AG04449 (cell line): ENCODE measurements at places on chromosomes 7 and 10.

DNA sequence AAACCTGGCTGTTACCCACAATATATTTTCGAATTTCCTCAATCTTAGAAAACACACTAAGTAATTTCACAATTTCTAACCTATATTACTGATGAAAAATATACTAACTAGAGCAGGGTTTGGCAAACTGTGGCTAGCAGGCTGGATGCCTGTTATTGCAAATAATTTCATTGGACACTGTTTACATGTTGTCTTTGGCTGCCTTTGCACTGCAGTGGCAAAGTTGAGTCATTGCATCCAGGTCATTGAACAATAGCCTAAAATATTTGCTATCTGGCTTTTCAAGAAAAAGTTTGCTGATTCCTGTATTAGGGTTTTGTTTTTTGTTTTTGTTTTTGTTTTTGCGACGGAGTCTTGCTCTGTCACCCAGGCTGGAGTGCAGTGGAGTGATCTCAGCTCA is 47.2 kb downstream of the KIF11 start:
- peak; percentile 3 for DNase-seq

- no peak for DNase-seq
Measured at GRCh38 chr7:149456506-149457421, 4.1 kb downstream of the ZNF777 start.

DNA sequence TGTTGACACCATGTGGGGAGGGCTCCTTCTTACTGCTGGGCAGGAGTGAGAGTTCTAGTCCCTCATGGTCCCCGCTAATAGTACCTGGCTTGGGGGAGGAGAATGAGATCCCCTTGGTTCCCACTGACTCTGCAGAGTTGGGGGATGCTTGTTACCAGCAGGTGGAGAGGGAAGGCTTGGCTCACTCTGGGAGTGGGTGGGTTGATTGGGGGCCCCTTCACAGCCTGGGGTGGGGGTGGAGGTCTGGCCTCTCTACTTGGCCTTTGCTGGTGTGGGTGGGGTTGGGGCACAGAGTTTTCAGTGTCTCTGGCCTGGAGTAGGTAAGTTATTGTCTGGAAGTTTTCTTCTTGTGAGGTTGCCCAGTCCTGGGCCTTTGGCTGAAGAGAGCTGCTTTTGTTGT is 31.9 kb downstream of the ADCY1 start:
- DNase-seq: no peak

DNA sequence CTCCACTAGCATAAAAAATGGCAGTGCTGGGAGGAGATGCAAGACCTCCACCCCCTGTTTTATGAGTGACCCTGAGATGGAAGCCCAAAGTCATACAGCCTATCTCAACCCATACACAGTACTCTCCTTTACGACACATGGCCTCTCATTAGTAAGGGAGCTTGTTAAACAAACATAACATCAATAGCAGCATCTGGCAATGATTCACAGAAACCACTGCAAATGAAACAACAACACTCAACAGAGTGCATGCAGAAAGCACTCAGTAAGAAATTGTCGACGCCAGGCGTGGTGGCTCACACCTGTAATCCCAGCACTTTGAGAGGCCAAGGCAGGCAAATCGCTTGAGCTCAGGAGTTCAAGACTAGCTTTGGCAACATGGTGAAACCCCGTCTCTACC is 27.5 kb upstream of the FIGNL1 start:
- no peak for DNase-seq

GRCh38 chr7:106472741-106473140 is 188.0 kb upstream of the NAMPT start:
- DNase-seq: no peak

DNA sequence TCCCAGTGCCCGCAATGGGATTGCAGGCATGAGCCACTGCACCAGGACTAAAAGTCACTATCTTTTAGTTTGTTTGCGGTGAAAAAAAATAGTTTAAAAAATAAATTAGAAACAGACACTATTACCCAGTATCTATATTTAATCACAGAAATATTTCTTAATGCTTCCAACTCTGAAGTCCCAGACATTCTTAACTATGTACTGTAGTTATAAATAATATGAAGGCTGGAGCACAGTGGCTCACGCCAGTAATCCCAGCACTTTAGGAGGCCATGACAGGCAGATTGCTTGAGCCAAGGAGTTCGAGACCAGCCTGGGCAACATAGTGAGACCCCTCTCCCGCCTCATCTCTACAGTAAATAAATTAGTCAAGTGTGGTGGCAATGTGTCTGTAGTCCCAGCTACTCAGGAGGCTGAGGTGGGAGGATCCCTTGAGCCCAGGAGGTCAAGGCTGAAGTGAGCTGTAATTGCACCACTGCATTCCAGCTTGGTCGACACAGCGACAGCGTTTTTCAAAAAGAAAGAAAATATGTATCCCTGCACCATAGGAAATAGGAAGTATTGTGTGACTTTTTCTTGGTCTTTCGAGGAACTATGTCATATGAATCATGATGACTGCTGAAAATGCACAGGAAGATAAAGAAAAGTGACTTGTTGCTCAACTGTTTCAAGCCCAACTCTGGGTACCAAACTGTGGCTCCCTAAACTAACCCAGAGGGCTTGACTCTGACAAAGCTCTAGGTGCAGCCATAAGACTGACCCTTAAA is 74.9 kb upstream of the STEAP1B start:
- DNase-seq: no peak

DNA sequence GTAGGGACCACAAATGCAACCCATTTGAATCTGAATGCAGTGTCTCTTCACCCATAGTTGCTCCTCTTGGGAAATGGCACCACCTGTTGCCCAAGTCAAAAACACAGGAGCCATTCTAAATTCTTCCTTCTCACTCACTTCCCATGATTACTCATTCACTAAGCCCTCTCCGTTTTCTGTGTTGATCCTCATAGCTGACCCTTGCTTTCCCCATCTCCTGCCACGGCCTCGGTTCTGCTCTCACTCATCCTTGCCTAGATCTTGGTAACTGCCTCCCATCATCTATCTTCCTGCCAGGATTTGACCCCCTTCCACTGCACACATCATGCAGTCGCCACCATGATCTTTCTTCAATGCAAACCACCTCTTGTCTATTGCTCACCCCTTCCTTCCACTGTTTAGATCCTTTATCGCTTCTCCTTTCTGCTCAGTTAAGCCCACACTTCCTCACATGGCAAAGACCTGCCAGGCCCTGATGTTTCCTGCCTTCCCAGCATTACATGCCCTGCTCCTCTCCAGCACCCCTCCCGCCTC is 19.0 kb upstream of the CPN1 start:
- DNase-seq: no peak

DNA sequence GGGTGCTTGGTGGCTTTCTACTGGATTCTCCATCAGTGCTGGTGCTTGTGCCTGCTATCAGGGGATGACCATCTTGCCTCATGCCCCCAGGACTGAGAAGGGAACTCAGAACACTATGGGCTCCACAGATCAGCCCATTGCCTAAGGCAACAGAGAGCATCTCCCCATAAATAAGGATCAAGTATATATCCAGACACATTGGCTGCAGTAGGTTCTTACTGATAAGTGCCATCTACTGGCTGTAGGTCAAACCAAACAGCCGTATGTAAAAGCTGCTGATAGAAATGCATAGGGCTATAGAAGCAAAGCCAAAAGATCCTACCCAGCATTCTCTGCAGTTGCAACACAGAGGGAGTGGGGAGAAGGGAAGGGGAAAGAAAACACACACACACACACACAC is 153.7 kb downstream of the CDK14 start:
- no peak for DNase-seq

GRCh38 chr7:132760866-132761265 is 184.6 kb upstream of the PLXNA4 start:
- DNase-seq: no peak

DNA sequence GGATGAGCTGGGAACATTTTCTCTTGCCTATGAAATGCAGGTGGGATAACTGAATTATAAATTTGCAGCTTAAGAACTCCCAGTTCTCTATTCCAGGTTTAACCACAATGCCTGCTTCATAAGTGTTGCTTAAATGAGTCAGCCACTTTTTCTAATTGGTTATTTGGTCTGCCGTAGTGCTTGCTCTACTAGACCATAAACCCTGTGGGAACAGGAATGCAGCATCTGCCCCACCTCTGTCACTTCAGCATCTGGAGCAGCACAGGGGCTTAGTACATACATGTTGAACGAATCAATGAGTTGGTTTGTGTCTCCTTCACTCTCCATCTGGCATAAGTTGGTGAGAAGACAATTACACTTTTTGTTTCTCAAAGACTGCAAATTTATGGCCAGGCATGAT is 95.2 kb upstream of the PTER start:
- no peak for DNase-seq

- DNase-seq: no peak
Measured at GRCh38 chr7:84182301-84182700, 12.3 kb downstream of the SEMA3A start.

DNA sequence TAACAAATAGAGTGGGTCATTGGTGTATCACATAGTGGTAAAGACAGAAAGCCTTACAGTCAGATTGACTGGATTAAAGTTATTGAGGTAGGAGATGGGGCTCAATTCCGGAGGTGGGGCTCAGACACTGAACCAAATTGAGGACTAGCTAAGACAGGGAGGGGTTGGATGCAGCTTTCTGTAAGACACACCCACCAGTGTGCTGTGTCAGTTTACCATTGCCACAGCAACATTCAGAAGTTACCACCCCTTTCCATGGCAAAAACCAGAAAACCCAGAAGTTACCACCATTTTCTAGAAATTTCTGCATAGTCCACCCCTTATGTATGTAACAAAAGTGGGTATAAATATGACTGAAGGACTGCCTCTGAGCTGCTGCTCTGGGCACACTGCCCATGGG is 167.6 kb upstream of the TMEM72 start:
- DNase-seq: no peak

GRCh38 chr10:76887223-76888010 is 750.2 kb downstream of the KCNMA1 start:
- no peak for DNase-seq

DNA sequence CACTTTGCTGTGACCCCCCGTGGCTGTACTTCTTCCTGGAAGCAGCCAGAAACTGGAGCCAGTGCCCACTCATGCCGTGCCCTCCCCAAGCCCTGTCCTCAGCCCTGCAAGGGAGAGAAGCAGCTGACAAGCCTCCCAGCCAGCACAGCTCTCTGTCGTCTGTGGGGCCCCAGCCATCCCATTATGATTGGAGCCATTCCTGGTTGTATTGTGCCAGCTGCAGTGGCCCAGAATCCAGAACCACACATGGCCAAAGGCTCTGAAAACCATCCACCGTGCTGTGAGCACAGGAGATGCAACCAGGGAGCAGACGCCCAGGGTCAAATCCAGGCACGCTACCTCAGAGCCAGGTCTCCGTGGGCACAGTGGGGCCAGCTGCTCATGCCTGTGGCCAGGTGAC is 18.7 kb downstream of the GRID2IP start:
- no peak for DNase-seq

DNA sequence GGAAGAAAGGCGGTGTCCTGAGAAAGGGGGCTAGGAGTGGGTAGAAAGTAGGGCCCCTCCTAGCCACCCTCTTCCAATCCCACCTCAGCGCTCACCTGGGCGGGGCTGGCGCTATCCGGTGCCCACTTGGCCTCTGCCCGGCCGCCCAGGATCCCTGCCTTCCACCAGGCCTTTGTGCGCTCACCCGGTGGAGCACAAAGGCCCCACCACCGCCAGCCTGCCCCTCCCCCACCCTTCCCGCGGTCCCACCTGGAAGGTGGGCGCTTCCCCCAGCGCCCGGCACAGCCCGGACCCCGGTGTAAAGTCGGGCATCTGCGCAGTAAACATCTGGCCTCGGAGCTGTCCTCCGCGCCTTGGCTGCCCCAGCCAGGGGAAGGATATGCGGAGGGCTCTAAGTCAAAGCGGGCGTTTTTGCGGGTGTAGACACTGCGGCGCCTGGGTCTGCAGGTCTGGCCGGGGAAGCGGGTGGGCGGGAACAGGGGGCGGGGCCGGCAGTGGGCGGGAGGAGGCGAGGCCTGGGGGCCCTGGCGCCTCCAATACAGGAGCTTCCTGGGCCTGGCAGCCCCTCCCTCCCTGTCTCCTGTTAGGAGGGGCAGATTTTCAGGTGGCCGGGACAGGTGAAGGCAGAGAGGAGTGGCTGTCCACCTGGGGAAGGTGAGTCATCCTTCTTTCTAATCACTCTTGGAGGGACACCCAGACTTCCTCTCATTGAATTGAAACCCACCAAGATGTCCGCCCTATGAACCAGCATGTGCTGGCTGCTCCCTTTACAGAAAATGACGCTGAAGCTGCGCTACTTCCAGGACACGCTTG is 49.3 kb downstream of the PNLIPRP2 start:
- DNase-seq: no peak

GRCh38 chr10:34449836-34450235 is 365.3 kb downstream of the PARD3 start:
- no peak for DNase-seq

DNA sequence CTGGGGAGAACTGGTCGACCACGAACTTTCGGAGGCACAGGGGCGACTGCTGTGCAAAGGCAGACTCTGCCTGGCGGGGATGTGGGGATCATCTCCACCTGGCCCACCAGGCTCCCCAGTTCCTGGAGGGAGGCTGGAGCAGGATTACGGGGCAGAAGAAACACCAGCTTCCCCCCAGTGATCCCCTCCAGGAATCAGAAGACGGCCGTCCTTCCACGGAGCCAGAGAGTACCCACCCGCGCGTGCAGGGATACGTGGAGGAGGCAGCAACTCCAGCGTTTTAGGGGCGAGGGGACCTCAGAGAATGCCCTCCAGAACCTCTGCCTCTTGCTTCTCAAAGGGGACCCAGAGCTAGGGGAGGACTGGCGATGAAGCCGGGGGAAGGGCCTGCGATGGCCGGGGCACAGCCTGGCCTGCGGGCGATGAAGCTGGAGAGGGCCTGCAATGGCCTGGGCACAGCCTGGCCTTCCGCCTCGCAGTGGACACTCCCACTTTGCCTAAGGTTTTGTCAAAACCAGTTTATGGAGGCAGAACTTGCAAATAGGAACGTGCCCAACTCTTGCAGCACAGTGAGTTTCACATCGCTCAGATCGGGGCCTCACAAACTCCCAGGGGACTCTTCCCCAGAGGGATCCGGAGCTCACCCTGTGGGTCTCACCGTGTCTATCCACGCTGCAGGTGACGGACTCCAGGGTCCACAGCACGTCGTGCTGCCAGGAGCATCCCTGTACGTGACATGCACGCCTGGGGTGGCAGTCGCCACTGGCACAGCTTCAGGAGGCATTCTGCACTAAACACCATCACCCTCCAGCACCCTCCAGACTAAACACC is 77.9 kb upstream of the PDGFA start:
- no peak for DNase-seq

DNA sequence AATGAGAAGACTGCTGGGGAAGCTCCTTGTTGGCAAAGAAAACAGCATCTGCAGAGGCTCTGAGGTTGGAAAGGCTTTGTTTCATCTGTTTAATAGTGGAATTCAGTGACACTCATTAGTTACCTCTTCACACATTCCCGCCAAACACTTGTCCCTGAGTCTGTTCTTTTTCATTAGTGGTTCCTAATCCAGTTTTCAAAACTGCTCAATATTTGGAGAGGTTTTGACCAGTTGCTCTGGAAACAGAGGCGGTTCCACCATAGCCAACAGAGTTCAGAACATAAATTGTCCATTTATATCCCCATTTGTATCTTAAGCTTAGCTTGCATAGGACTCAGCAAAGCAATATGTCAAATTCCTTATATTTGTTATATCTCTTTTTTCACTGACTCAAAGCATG is 754.6 kb downstream of the AUTS2 start:
- no peak for DNase-seq
